ENCODE measurements at places on chromosomes 5 and 9. TPM values are rescaled to one million over a fixed set of nuclear protein-coding genes. Genes with fewer than 3 reads are reported as not detected.

Gene GZMA
- not detected for total RNA-seq

Gene CORO2A
- 20.8 TPM for total RNA-seq

Gene SPDL1
- 4.7 TPM for total RNA-seq

Gene CARD9
- 2.8 TPM for total RNA-seq

Gene DOCK8
- total RNA-seq: 11.6 TPM

GRCh38 chr5:62690421-62690820 lies 111.8 kb downstream of the LRRC70 start:
- no peak for DNase-seq

DNA sequence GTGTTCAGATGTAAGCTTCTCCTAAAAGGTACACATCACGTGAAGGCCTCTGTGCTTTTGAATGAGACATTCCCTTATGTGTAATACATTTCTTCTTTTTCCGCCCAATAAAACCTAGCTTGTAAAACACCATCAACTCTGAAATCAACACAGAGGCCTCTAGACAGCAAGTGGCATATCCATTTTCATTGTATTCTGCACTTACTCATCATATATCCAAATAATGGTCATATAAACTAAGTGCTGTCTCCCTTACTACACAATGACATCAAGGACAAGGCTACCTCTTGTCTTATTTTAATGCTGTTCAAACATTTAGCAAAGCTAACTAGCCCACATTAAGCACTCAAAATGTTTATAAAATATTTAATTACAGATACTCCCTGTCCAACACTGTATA lies 108.5 kb downstream of the ELAVL2 start:
- DNase-seq: no peak

DNA sequence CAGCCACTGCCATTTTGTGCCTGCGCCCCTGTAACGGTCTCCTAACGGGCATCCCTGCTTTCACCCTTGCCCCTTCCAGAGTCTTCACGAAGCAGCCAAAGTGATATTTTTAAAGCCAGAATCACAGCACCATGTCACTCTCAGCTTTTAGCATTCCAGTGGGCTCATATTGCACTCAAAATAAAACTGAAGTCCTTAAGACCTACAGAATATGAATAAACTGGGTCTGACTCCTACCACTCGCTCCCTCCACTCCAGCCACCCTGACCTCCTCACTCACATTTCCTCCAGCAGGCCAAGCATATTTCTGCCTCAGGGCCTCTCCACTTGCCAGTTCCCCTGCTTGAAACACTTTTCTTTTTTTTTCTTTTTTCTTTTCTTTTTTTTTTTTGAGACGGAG lies 2.4 kb upstream of the PDLIM7 start:
- no peak for DNase-seq

- DNase-seq: peak; percentile 65
These were observed 35.8 kb upstream of the MVB12B start for GRCh38 chr9:126290871-126291270.

- peak; percentile 91 for DNase-seq
These were observed 113.0 kb downstream of the GAPVD1 start for GRCh38 chr9:125374443-125375309.

GRCh38 chr9:115115117-115115880 lies 2.7 kb downstream of the TNC start:
- DNase-seq: no peak

GRCh38 chr5:146079695-146080373 lies 25.5 kb downstream of the PLAC8L1 start:
- no peak for DNase-seq

- no peak for DNase-seq
These were observed 5.9 kb downstream of the MACIR start for GRCh38 chr5:103264508-103264907.
